ENCODE measurements at places on chromosomes 2 and 18.

GRCh38 chr2:128412181-128412871, 93.7 kb upstream of the HS6ST1 start:
- DNase-seq: no peak

GRCh38 chr2:79179036-79179435, 19.5 kb upstream of the REG3A start:
- DNase-seq: no peak

DNA sequence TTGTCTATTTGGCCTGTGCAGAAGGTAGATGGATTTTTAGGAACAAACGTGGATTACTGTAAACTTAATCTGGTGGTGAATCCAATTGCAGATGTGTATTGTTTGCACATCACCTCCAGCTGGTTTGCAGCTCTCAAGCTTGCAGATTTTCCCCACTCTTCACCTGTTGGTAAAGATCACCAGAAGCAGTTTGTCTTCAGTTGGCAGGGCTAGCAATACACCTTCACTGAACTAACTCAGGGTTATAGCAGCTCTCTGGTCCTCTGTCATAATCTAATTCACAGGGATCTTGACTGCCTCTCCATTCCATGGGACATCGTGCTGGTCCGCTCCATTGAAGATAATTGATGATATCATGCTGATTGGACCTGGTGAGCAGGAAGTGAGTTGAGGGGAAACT, 181.5 kb downstream of the VAPA start:
- no peak for DNase-seq

- no peak for DNase-seq
These were observed 115.9 kb downstream of the CAPN13 start for GRCh38 chr2:30691091-30691947.

DNA sequence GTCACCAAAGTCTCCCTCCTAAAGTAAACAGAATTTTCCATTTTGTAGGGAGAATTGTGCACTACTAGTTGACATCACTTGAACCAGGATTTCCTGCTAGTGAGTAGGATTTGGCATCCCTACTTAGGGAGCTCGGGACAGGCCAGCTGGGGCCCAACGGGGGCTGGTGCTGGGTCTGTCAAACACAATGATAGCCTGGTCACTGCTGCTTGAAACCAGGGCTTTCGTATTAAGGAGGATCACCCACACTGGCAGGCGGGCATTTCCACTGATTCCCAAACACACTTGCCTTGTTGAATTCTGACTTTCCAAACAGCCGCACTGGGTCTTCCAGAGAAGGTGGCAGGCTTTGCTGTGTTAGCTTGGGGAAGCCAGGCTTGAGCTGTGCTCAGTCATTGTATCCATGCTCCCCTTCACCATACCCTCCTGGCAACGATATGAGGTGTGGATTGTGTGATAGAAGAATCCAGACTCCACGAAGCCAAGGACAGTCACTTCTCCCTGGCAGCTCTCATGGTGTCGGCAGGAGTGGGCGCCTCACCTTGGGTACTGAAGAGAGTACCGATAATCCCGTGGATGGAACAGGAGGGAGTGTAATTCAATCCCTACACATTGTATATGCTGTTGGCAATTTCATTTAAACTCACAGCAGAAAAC, 7.5 kb downstream of the GDF7 start:
- DNase-seq: no peak

GRCh38 chr2:1841903-1842791, 97.8 kb upstream of the PXDN start:
- no peak for DNase-seq

DNA sequence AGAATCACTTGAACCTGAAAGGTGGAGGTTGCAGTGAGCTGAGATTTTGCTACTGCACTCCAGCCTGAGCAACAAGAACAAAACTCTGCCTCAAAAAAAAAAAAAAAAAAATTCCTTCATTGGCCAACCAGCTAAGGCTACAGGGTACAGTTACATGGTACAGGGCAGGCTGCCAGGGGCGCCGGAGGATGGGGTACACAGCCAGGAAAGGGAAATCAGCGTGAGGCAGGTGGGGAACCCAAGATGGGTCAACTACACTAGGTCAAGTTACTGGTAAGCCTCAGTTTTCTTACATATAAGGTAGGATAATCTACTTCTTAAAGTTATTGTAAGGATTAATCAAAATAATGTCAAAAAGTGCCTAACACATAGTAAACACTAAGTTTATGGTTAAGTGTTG, 142.6 kb upstream of the MSH6 start:
- no peak for DNase-seq

DNA sequence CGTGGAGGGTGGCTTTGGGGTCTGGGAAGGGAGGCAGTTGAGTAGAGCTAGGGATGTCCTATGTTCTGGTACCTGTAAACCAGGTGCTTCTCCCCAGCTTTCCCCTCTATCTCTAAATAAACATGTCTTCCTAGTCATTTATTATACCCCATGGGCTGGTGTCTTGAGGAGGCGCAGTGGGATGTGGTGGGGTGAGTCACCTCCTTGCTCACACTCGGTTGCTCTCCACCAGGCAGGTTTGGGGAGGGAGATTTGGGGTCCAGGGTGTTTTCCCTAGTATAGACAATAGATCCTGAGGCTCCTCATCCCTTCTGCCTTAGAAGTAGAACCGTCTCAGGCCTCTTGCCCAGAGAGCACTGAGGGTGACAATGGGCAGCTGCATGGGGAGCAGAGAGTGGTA, 5.1 kb downstream of the PSD4 start:
- no peak for DNase-seq

DNA sequence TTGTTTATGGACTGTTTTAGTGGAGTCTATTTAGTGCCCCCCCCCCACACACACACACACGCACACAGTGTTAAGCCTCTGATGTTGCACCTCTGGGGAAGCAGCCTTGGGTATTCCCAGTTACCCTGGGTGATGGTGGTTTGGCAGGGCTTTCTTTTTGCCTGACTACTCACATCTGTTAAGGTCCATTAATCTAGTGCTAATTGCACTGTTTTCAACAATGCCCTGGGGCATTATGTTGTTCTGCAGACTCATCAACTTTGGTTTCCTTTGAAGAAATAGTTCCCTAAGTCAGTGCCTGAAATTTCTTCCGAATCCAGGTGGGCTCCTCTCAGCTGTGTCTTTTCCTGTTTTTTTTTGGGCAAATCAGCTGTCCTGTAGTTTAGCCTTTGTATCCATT, 34.7 kb downstream of the SPOPL start:
- no peak for DNase-seq

GRCh38 chr2:8115966-8116365, 565.9 kb upstream of the ID2 start:
- DNase-seq: no peak

- DNase-seq: no peak
These were observed 28.0 kb downstream of the KCNK3 start for GRCh38 chr2:26720322-26721114.

DNA sequence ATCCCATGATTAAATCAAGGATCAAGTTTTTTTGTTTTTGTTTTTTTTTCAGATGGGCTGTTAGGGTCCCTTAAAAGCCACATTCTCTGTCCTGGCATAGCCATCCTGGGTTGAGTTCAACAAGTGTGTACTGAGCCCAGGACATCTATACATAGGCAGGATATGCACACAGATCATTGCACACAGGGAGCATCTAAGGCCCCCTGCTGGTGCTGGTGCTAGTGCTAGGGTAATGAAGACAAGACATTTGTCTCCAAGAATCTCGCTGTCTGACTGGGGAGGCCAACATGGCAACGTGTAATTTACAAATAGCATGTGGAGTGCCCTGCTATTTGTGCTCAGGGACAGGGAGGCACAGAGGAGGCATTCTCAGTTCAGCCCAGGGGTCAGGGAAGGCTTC, 124.5 kb downstream of the VAPA start:
- no peak for DNase-seq

GRCh38 chr2:95382192-95382591, 20.3 kb upstream of the FAHD2A start:
- DNase-seq: no peak

DNA sequence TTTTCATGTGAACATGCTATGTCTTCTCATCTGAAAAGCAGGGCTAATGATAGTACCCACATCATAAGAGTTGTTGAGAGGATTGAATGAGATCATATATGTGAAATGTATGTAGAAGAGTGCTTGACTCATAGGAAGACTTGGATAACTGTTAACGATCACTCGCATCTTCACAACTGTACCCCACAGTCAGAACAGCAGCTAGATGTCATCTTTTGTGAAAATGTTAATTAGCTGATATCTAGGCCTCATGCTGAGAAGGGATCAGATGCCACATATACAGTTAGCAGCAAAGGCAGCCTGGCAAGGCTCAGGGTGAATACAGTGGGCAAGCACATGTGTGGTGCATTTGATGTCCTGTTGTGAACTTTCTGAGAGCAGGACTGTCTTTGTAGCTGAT, 24.2 kb downstream of the MAP3K20 start:
- no peak for DNase-seq

GRCh38 chr18:23867006-23867405, 147.5 kb upstream of the TTC39C start:
- no peak for DNase-seq

DNA sequence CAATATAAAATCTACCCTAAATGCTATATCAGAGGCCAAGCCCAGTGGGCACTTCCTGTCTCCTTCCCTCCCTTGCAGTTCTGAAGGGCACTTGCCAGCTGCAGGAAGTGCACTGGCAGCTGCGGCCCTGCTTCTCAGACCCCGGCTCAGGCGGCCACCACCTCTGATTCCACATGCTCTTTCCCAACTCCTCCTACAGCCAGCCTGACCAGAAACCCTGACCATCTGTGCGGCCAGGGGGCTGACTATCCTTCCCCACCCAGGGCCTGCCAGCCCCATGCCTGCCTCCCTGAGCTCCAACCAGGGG, 88.6 kb downstream of the ZBTB7C start:
- DNase-seq: no peak

DNA sequence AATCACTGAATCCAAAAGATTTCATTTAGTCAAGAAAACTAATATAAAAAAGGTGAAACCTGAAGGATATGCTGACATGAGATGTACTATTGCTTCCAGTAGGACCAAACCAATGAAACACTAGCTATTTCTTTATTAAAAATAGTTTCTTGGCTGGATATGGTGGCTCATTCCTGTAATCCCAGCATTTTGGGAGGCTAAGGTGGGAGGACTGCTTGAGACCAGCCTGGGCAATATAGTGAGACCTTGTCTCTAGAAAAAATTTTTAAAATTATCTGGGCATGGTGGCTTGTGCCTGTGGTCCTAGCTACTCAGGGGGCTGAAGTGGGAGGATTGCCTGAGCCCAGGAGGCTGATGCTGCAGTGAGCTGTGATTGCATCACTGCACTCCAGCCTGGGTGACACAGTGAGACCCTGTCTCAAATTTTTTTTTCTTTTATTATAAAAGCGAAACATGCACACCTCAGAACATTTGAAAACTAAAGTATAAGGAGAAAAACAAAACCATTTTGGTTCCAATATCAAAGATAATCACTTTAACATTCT, 266.2 kb downstream of the TGIF1 start:
- DNase-seq: no peak

GRCh38 chr2:239563561-239563960, 162.7 kb upstream of the HDAC4 start:
- no peak for DNase-seq

GRCh38 chr2:118443596-118443995, 355.3 kb downstream of the INSIG2 start:
- no peak for DNase-seq

GRCh38 chr18:13872932-13873331, 42.4 kb downstream of the MC2R start:
- DNase-seq: no peak

- no peak for DNase-seq
These were observed 61.3 kb upstream of the TXNDC2 start for GRCh38 chr18:9824474-9824832.

GRCh38 chr18:2508155-2508554, 63.1 kb downstream of the METTL4 start:
- no peak for DNase-seq

DNA sequence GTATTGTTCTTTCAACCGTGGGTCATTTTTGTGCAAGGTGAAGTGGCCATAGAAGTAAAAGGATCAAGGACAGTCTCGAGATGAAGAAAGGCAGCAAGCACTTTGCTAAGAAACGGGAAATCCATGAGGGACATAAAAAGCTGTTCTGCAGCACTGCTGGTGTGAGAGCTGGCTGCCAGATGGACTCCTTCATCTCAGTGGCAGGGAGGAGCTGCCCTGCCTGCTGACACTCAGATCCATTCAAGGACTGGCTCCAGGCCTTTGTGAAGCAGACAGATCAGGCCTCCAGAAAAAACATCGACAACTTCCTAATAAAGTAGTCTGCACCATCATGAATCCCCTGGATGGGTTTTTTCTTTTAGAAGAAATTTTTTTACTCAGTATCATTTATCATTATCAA, 29.5 kb downstream of the RMC1 start:
- DNase-seq: no peak

- no peak for DNase-seq
These were observed 286.8 kb downstream of the TRIB2 start for GRCh38 chr2:13003500-13003899.

GRCh38 chr2:216279459-216279858, 92.8 kb downstream of the MARCHF4 start:
- DNase-seq: no peak

DNA sequence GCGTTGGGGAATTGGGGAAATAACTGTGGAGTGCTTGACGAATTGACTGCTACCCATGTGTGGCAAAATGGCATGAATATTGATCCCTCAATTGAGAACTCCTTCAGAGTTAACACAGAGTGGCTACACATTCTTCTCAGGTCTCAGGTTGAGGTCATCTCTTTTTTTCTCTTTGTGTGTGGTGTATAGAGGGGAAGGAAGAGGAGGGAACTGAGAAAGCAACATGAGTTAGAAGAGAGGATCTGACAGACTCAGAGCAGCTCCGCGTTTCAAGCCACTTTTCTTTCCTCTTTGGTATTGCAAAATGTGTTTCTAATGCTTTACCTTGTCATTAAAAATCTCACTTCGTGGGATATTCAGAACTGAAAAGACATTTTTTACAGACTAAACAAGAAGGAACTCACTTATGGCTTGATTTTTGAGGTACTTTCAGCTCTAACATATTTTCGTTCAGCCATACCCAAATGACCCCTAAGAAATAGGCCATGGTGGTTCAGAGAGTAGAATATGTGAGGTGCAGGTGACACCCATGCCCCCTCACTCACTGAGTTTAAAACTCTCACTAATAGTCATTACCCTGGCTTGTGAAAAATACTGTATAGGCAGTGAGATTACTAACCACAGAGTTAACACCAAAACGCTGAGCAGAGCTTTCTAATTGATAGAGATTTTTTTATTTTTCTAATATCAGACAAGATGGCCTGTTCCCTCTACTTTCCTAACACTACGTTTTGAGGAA, 22.5 kb downstream of the STAT4 start:
- DNase-seq: no peak

DNA sequence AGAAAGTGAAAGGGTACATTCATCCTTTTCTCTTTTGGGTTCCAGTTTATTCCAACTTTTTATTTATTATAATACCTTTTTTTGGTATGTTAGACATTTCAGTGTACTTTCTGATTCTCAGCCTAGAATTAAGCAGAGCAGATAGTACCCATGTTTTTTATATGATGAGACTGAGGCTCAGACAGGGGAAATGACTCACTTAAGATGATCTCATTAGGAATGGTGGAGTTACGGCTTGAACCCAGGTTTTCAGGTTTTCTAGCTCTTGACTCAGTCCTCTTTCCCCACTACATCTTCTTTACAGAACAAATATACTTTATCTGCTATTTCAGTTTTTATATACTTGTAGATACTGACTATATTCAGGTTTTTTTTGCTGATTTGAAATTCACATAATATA, 51.7 kb upstream of the OTX1 start:
- DNase-seq: no peak

Data from stimulated activated CD4-positive, alpha-beta T cell treated with anti-CD3 and anti-CD28 coated beads, Interleukin-1b, Interleukin-23, amount 100 ng/mL, for 1 hour (primary cell).